ENCODE measurements at places on chromosomes 12 and 14.
A peak's percentile ranks its signal among the peaks of the same experiment; 100 is the strongest.

DNA sequence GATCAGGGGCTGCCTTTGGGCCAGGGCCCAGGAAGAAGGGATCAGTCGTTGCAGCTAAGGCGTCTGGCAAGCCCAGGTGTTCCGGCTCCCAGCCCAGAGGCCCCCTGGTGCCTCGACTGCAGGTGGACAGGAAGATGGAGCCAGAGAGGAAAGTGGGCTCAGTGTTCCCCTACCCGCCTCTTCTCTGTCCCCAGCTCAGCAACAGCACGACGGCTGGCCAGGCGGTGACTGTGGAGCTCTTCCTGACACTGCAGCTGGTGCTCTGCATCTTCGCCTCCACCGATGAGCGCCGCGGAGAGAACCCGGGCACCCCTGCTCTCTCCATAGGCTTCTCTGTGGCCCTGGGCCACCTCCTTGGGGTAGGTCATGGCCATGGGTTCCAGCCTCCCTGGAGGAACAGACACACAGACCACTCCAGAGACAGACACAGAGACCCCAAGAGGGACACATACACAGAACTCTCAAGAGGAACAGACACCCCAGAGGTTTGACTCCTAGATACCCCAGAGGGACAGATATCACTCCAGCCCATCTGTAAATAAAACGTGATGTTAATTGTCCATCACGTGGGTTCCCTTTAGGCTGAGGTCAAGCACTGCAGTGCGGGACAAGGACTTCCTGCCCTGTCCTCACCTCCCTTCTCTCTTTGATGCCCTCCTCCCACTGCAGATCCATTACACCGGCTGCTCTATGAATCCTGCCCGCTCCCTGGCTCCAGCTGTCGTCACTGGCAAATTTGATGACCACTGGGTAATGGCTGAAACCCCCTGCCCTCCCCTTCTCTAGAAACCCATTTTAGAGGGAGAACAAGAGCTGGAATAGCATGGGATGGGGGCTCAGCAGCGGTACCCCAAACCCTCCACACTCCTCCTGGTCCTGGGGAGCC, 3.7 kb downstream of the AQP2 start:
- ATAC-seq, result no peak

DNA sequence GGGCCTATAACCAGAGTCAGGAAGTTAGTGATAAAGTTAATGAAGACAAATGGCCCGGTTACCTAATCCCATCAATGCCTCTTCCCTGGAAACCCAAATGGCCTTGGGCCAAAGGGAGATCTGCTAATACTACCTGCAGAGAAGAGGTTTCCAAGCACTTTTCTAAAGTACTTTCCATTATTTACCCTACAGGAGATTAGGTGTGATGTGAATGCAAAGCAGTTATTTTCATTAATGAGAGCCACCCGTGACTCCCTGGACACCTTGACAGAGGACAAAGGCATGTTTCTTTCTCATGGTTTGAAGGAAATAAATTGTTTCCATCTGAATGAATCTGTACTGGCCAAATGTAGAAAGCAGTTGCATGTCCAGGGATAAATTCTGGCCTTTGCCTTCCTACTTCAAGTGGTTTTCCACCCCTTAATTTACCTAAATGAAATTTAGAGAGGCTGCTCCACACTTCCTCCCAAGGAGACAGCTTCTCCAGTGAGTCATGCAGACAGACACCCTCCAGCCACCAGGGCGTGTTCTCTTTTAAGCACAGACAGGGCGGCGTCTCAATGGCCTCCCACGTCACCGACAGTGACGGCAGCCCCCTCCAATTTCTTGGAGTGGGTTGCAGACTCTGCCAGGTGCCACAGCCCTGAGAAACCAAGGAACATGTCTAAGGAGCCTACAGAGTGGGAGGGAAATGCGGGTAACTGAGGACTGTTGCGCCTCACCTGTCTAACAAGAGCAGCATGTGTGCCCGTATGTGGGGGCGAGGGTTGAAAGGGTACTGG, 43.9 kb upstream of the GNPNAT1 start:
- peak; percentile 93 for ATAC-seq

GRCh38 chr12:24062642-24063245, 113.3 kb upstream of the SOX5 start:
- ATAC-seq, result no peak

DNA sequence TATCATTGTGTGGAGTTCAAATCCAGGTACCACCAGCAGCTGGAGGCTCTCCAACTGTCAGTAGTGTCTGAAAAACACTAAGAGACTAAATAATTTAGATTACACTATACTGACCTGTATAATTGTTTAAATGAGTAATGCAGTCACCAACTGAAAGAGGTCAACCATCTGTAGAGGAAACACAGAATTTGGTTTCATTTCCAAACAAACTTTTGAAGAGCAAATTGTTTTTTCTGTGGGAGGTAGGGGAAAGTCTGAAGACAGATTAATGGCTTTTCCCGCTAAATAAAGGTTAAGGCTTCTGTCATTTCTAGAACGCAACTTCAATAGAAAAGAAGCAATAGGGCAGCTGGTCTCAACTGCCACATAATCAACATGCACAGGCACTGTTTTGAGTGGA, 462.6 kb downstream of the PRKD1 start:
- ATAC-seq, result no peak

GRCh38 chr12:132170637-132171292, 26.5 kb downstream of the NOC4L start:
- no peak for ATAC-seq

GRCh38 chr12:113638460-113638775, 166.7 kb upstream of the LHX5 start:
- ATAC-seq, result no peak

DNA sequence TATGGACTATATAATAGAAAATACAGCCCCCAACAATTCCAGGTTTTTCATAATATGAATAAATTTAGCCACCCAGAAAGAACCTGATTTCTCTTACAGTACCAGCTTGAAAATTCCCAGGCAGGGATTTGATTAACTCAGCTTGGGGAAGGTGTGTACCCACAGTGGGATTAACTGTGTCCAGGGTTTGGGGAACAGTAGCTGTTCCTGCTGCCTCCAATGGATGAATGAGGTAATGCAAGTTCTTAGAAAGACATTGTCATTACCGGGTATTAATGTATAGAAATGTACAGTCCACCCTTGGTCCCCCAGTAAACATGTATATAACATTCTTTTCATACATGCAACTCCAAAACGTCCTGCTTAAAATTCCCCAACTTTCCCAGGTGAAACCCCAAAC, 115.6 kb downstream of the LRIG3 start:
- no peak for ATAC-seq

- no peak for ATAC-seq
Measured at GRCh38 chr14:55279384-55279783, 8.2 kb downstream of the FBXO34 start.

- ATAC-seq, result no peak
Measured at GRCh38 chr12:80517655-80518054, 73.6 kb downstream of the PTPRQ start.

- ATAC-seq, result no peak
Measured at GRCh38 chr14:21106176-21106497, 5.3 kb downstream of the TMEM253 start.

- ATAC-seq, result no peak
Measured at GRCh38 chr14:36996133-36996856, 176.1 kb downstream of the SLC25A21 start.

GRCh38 chr14:95097385-95097784, 59.9 kb downstream of the DICER1 start:
- ATAC-seq, result no peak

DNA sequence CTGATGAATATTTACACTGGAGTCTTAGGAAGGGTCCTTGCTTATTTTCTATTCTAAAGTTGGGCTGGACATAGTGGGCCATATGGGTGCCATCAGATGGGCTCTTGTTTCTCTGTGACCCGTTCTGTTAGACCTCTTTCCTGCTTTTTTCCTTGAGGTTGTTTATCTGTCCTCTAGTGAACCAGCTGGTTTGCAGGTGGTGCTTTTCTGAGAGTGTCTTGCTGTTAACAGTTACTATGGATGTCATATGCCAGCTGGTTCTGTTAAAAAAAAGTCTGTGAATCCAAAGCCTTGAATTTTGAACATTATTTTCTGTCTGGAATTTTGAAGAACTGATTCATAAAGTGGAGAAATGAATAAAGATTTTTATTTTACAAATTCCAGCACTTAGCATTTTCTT, 29.2 kb downstream of the ZC3H14 start:
- ATAC-seq, result no peak

DNA sequence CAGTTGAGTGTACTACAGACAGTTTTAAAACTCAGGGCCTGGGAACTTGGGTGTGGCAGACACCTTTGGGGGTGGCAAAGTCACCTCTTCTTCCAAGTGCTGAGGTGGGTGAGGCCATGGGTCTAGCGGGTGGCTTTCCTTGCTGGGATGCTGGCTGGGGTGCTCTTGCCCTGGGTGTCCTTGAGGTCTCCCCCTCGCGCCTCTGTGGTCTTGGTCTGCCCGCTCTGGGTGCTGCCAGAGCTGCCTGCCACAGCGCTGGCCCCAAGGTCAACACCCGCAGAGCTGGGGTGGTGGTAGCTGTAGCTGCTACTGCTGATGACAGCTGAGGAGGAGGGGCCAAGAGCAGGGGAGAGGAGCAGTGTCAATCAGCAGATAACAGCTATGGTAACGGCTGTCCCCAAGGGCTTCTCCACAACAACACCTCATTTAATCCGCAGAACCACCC, 6.8 kb downstream of the KRT74 start:
- ATAC-seq, result no peak

DNA sequence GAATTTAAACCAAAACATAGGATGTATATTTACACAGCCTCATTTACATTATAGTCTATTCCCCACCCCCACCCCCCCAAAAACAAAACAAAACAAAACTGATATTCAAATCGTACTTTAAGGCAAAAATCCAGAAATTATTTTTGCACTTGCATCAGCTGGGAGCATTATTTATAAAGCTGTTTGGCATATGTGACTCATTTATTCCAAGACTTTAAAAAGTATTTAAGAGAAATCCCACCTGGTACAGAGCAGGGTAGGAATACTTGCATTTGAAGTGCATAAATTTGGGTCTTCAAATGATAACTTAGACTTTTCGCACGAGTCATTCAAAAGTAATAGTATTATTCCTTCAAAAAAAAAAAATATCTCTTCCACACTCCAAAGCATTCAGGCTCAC, 1.1 kb downstream of the KLHL28 start:
- ATAC-seq, result no peak

DNA sequence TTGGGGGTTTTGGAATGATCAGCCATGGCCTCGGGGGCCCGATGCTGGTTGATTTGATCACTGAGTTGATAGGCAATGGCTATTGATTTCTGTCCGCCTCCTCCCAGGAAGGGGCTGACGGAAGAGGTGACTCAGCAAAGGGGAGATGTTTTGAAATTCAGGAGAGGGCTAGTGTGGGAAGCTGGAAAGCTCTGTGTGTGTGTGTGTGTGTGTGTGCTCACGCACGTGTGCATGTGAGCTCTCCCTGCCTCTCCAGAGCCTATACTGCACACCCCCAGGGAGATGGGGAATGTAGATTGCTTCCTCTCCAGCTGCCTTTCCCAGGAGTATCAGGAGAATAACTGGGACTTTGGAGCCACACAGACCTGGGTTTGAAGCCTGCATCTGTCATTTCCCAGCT, 184.9 kb upstream of the MYL2 start:
- no peak for ATAC-seq

DNA sequence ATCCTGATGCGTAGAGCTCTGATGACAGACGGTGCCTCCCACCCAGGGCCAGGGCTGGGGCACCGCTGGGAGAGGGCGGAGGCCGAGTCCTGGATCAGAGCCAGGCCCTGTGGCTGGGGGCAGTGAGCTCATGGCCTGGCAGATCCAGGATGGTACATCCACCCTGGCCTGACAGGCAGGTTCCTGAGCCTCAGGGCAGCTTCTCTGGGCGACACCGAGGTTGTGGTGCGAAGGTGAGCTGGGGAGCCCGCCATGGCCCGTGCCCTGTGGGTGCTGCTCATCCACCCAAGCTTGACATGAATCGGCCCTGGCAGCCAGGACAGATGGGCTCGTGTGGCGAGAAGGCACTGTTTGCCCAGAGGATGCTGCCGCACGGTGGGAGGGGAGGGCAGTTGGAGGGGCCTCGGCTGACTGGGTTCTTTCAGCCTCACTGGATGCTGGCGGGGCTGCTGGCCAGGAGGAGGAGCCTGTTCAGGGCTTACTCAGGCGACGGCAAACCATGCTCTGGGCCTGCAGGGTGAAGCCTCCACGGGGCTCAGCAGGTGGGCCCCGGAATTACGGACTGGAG, 16.6 kb downstream of the LRTM2 start:
- ATAC-seq, result no peak

GRCh38 chr14:65485516-65485915, 73.0 kb downstream of the FUT8 start:
- ATAC-seq, result peak; percentile 21

DNA sequence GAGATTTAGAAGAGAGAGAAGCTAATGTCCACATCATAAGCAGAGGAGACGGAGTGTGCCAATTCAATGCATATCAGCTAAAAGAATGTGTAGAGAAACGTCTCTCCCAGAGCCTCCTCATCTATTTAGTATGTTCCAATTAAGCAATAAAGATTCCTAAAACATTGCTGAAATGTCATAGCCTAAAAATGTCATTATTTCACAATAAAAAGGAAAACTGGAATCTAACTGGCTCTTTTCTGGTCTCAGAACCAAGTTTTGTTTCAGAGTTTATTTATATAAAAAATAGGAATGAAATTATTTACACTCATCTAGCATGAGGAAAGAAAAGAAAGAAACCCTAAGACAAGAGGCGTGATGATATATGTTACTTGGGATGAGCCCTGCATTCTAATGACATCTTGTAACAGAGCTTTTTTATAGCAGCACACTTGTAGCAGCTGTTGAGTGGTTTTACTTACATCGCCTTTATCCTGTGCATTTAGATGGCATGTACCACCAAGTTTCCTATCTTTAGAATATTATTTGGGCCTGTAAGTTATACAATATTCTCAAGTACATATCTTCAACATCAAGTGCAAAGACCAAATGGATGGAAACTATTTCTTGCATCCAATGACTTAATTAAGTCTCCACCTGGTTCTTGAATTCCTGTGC, 266.3 kb upstream of the PRKD1 start:
- ATAC-seq, result peak; percentile 62

- peak; percentile 89 for ATAC-seq
Measured at GRCh38 chr12:57590864-57591781, at the start of gene PIP4K2C. TSS of gene PIP4K2C (plus strand) at chr12:57591192. CDS start at chr12:57591290, 98 bp downstream.

DNA sequence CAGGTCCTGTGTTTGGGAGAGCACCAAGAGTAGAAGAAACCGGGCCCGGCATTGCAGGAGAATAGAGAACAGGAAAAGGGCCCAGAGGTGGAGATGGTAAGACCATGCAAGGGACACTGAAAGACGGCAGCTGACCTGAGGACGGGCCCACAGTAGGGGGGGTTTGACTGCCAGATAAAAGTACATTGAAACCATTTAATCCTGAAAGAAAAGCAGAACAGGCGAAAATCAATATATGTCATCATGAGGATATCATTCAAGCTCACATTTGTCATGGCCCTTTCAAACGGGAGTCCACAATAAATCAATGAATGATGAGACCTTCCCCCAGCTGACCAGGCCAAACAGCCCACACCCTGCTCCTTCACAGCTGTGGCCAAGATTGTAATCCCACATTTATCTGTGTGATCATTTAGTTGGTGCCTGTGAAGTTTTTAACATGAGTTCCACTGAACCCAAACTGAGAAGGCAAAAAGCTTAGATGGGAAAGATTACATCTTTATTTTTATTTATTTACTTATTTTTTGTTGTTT, 39.5 kb downstream of the E2F7 start:
- no peak for ATAC-seq
